ENCODE measurements at places on chromosomes 6 and 20.

- DNase-seq = no peak
Observed at GRCh38 chr6:36925809-36926208, 28.7 kb upstream of the PI16 start.

GRCh38 chr6:39170389-39170788 is 55.4 kb upstream of the SAYSD1 start:
- DNase-seq = no peak

GRCh38 chr6:15661853-15662325 is 939 bp downstream of the DTNBP1 start:
- DNase-seq = no peak

GRCh38 chr20:15609921-15610320 is 963.3 kb downstream of the KIF16B start:
- DNase-seq = no peak

- no peak for DNase-seq
Observed at GRCh38 chr6:150929416-150929815, 63.9 kb downstream of the MTHFD1L start.

DNA sequence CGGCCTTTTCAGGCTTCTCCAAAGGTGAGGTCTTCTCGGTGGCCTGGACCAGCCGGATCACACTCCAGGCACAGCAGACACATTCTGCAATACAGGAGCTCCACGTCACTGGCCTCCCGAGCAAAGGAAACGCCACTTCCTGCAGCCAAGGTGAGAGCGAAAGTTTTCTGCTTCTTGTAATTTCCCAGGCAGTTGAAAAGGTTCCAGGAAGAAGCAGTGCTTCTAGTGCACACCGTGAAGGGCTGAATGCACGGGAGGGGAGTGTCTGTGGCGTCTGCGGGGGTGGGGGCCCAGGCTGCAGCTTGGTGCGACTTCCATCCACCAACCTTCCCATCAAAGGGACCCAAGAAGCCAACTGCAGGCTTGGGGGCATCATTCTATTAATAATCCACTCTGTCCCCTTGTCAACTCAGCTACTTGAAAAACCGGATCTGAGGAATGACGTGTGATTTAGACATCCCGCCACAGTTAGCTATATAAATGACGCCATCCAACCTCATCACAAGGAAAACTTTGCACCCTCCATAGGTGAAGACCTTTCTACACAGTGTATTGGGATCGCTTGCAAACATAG is 61.1 kb downstream of the NFATC2 start:
- no peak for DNase-seq

- peak; percentile 32 for DNase-seq
Observed at GRCh38 chr6:25007269-25007699, 71.5 kb upstream of the RIPOR2 start.

- DNase-seq = no peak
Observed at GRCh38 chr6:163010145-163010544, 282.4 kb downstream of the PACRG start.

DNA sequence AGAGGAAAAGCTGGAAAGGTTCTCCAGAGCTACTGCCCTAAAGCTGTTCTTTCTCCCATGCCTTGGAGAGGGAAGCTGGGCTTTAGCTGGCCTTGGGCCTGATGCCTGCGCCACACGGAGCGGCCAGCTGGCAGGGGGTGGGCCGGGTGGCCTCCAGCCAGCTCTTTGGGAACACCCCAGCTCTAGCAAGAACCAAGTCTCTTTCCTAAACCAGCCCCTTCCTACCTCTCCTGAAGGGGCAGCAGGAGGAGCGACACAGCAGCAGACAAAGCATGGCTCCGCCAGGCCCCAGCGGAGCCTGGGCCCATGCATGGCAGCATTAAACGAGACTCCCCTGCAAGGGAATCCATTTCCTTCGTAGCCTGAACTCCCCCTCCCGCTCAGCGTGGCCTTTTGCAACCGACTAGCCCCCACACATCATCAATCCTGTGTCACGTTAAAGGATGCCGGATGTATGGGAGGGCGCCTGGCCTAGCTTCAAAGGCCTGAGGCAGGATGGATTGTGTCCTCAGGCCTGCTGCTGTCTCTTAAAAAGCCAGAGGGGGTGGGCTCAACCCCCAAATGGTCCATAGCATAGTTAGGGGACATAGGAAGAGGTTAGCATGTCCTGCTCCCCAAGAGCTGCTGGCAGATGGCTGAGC is 14.0 kb downstream of the MRPS18A start:
- no peak for DNase-seq

GRCh38 chr20:43537921-43538877 is 20.6 kb upstream of the SGK2 start:
- peak; percentile 37 for DNase-seq

DNA sequence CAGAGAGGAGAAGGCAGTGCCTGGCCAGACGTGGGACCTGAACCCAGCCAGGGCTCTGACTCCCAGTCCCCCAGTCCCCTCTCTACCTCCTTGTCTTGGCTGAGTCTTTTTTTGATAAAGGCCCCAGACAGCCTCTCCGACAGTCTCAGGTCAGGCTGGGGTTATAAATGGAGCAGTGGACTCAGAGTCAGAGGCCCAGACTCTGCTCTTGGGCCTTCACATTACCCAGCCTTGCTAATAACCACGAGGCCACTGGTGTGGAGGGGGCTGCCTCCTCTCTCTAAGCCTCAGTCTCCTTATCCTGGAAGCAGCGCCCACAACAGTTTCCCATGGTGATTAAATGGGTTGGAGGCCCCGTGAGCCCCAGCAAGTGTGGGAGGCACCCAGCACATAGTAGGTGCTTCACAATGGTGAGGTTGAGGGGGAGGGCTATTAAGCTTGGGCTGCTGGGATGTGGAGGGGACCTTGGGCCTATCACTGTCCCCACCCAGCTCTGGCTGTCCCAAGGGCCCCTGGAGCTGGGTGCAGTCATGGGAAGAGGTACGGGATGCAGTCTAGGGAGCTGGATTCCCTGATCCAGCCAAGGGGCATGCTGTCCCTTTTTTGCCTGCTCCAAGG is 35.7 kb downstream of the TGM2 start:
- no peak for DNase-seq

- no peak for DNase-seq
Observed at GRCh38 chr20:32476684-32477593, 108.2 kb downstream of the NOL4L start.

GRCh38 chr6:115717062-115717461 is 343.6 kb downstream of the FRK start:
- no peak for DNase-seq

DNA sequence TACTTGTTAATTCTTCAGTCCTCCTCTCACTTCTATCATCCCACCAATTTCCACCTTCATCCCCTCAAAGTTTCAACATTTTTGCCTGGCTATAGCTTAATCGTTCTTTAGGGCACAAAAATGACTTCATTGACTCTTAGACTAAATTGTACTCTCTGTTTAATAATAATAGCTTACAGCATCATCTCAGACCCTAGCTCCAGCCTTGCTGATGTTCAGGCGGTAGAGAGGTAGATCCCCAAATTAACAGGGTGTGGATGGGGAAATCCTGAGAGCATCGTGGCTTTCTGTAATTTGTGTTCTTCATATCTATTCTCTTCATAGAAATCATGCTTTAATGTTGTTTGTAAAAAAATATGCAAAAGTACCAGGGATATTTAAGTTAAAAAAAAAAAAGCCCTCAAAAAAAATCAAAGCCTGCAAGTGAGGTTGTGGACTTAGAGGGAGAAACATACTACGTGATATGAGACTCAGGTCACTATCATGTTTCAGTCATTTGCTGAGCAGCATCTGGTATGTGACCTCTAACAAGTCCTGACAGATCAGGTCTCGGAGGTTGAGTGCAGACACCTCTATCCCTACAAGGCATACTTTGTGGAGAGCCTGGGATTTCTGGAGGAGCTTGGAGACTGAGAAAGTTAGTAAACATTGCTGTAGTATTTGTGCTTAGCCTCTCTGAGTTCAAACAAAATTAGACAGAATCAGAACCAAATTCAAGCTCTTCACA is 1063.3 kb upstream of the CITED2 start:
- DNase-seq = no peak

DNA sequence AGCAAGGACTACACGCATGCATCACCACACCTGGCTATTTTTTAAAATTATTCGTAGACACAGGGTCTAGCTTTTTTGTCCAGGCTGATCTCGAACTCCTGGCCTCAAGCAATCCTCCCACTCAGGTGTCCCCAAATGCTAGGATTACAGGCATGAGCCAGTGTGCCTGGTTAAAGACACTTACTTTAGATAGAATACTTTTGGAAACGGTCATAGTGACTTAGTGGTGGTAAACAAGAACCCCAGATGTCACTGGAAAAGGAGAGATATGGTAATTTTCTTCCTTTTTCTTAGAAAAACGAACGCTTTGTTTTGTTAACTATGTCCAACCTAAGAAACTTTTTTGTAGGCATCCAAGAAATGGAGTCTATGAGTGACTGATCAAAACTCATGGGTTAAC is 137.3 kb downstream of the TFAP2B start:
- DNase-seq = no peak

DNA sequence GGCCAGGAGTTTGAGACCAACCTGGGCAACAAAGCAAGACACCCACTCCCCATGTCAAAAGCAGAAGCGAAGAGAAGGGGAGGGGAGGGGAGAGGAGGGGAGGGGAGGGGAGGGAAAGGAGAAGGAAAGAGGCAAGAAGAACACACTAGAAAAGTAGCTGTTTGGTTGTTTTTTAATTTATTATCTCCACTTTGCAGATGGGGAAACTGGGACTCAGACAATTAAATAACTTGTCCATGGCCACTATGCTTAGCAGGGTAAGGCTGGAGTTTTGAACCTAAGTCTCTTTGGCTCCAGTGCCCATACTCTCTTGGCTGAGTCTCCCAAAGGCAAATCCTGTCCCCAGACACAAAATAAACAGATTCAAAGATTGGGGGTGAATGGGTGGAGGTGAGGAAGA is 12.4 kb upstream of the GHRH start:
- no peak for DNase-seq

- no peak for DNase-seq
Observed at GRCh38 chr6:12709116-12709515, 7.5 kb upstream of the PHACTR1 start.

DNA sequence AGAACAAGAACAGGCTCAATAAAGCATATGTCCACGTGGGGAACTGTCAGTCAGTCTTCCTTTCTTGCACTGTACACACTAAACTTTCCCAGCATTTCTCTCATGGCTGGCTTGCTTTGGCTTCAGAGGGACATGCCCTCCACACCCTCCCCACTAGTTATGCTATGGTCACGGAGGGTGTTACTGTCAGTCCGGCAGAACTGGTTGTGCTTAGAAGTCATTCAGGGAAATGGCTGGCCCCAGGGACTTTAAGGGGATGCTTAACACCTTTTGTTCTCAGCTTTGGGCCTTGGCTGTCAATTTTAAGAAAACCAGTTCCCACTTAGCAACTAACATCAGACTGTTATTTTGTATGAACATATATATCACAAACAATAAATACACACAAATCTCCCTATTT is 55.1 kb downstream of the ELOVL5 start:
- no peak for DNase-seq

All from AML-193 (cell line).